MCF 10A (cell line): ENCODE measurements at places on chromosomes 5 and 9.

GRCh38 chr9:112032743-112033142 is 136.1 kb downstream of the UGCG start:
- no peak for DNase-seq

DNA sequence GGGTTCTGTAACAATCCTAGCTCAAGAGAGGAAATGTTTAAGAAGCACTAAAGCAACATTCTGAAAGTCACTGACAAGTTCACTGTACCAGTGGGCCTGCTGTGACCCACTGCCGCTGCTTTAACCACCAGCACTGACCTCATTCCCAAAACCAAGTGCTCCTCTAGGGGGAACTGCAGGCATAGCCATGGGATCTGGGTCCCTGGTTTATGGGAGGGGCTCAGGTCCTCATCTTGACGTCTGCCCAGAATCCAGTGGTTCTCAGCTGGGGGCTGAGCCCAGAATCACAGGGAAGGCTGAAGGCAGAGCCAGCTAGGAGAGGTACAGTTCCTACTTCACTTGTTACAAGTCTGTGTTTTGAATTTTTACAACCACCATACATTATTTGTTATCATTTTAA is 36.1 kb upstream of the SLC2A8 start:
- peak; percentile 67 for DNase-seq

DNA sequence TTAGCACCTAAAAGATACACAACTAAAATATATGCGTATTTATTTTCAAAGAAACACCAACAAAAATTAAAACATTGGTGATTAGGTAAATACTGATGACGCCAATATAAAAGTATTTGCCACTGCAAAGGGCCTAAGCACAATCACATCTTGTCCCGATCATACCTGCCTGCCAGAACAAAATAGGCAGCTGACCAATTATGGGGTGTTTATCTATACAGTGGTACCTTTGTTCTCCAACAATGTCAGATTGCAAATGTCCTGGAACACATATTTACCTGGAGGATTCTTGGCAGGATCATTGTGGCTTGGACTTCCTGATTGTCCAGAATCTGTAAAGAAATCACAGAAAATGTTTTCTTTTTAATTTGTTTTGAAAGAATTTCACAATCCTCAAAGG is 134.5 kb downstream of the NFIB start:
- DNase-seq, result peak; percentile 64

GRCh38 chr5:38423276-38424147 is 132.9 kb downstream of the LIFR start:
- no peak for DNase-seq

DNA sequence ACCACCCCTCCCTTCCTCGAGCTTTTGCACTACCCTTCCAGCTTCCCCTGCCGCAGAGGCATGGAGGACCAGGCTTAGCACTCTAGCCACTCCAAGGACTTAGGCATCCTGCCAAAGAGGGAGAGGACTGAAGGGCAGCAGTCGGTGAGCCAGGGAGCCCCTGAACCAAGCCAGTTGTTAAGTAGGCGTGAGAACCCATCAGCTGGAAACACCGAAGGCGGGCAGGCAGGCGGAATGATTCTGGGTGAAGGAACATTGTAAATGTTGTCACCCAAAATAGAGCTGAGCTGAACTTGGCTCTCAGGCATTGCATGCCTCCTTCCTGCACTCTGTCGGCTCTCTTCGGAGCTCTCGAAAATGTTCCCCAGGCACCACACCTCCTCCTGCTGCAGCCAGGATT is 42.8 kb downstream of the NRG2 start:
- no peak for DNase-seq
